ENCODE measurements at places on chromosomes 11 and 22.

- no peak for DNase-seq
These were observed 9.3 kb upstream of the TYR start for GRCh38 chr11:89168396-89168795.

GRCh38 chr11:72227316-72228228, 3.0 kb downstream of the INPPL1 start:
- DNase-seq = no peak

GRCh38 chr22:31574055-31574670, 77.8 kb downstream of the SFI1 start:
- DNase-seq = no peak

DNA sequence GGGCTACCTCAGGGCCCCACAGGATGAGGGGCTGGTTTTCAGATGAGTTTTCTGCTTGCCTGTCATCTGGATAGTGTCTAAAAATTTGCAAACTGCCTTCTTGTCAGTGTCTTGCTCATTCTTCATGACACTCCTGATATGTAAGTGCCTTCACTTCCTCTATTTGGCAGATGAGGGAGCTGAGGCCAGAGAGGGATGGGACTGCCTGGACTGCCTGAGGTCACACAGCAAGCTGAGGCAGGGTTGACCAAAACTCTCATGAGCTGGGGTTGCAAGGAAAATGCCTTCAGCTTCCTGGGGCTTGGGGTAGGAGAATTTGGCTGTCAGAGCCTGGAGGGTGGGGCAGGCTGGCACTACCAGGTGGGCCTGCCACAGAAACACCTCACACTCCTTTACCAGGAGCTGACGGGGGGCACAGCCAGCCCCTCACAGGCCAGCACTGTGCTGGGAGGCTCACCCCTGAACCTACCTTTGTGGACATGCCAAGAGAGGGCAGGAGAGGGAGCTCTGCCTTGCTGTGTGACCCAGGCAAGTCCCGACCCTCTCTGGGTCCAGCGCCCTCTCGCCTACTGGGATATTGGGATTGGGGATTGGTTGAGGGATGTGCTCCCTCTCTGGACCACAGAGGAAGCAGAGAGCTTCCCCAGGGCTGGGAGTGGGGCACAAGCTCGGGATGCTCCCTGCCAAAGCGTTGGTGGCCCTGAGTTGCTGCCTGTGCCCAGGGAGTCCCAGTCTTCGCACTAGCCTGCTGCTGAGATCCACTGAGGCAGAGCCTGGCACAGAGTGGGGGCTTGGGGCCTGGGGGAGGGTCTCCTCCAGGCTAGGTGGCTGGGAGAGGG, 1.9 kb upstream of the P2RY6 start:
- no peak for DNase-seq

- no peak for DNase-seq
These were observed 76.0 kb downstream of the FDX1 start for GRCh38 chr11:110505528-110506284.

DNA sequence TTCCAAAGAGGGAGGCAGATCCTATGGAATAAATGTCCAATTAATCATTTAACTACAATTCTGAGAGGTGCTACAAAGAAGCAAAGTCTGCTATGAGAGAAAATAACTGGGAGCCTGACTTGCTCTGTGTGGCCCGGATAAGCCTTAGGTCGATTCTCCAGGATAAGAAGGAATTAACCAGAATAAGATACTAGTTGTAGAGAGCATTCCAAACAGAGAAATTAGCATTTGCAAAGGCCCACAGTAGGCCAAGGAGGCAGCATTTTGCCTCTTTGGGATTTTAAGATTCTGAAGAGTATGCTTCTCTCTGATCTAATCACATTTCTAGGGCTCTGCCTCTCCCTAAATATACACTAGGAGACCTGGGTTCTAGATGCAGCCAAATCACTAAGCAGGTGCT, 113.7 kb downstream of the SNX19 start:
- DNase-seq = no peak

DNA sequence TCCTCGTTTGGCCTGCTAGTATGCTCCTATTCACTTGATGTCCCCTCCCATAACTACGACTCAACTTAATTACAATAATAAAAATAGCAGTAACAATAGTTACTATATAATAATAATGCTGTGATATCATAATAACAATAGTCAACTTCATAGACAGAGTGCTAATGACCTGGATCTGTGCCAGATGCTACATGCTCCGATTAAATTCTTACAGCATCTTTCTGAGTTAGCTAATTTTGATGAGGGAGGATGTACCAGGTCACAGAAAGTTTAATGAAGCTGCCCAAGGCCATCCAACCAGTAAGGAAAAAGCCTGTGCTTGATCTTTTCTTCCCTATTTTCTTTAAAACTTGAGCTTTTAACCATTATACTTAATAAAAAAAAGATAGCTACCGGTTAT, 413.4 kb upstream of the LRRC4C start:
- DNase-seq = no peak

GRCh38 chr11:14388352-14388751, 29.4 kb upstream of the RRAS2 start:
- no peak for DNase-seq

GRCh38 chr11:111733611-111734088, 32.5 kb downstream of the PPP2R1B start:
- no peak for DNase-seq

DNA sequence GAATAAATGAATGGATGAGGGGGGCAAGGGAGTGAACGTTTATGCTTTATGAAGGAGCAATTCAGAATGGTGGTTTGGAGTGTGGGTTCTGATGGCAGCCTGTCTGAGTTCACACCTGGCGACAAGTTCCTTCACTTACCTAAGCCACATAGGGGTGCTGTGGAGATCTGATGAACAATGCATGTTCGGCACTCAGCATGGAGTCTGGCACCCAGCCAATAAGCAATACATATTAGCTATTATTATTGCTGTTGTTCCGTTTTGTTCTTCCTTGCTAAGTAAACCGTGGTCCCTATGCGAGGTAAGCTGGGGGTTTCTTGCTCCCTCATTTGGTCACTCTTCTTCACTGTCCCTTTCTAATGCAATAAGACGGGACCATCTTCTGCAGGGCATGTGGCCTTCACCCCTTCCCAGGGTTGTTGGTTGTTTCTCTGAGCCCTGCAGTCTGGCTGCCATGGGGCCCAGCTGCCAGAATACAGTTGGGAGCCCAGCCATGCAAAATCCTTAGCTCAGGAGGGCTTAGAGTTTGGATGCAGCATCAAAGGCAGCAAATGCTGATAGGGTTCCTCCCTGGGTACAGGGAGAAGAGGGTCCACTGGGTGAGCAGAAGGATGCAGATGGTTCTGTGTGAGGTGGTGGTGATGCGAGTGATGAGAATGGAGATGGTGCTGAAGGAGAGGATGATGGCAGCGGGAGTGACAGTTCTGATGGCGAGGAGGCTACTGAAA, 6.4 kb upstream of the PKNOX2 start:
- no peak for DNase-seq

DNA sequence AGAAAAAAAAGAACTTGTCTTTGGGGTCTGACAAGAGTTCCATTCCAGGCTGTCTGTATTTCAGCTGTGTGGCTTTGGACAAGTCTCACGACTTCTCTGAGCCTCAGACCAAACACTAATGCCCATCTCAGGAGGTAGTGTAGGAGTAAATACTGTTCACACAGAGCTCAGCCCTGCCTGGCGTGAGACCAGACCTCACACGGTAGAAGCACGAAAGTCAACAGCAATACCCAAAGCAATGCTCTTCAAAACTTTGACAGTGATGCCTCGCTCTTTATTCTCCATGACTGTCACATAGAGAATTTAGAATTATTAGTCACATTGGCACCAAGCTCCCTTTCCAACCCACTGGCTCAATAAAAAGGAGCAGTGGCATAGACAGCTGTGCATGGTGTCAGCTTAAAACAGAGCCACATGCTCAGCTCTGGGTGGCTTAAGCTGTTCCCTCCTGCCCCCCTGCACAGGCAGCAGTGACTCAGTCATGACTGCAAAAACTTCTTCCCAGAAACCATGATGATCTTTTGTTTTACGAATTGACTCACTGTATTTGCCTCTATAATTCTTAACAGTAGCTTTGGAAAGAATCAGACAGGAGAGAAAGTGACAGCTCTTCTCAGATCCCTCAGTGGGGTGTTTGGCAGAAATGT, 74.0 kb upstream of the PHF21B start:
- DNase-seq = no peak

DNA sequence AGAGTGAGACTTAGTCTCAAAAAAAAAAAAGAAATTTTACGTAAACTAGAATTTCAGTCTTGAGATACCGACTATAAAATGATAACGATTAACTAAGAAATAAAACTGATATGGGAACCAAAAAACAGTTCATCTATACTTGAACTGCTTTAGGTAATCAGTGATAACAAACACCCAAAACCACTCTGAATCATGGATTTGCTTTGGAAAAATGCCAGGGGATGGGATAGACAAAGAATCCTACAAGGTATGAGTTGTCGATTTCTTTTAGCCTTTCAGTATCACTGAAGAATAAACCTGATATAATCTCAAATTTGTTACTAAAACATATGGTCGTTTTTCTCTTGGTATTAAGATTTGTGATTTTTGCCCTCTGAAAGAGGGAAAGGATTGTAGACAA, 13.7 kb downstream of the CSTF3 start:
- no peak for DNase-seq

GRCh38 chr11:132587716-132588115, 944.6 kb downstream of the OPCML start:
- no peak for DNase-seq

GRCh38 chr11:117934526-117935307, 5.5 kb upstream of the TMPRSS13 start:
- DNase-seq = no peak

DNA sequence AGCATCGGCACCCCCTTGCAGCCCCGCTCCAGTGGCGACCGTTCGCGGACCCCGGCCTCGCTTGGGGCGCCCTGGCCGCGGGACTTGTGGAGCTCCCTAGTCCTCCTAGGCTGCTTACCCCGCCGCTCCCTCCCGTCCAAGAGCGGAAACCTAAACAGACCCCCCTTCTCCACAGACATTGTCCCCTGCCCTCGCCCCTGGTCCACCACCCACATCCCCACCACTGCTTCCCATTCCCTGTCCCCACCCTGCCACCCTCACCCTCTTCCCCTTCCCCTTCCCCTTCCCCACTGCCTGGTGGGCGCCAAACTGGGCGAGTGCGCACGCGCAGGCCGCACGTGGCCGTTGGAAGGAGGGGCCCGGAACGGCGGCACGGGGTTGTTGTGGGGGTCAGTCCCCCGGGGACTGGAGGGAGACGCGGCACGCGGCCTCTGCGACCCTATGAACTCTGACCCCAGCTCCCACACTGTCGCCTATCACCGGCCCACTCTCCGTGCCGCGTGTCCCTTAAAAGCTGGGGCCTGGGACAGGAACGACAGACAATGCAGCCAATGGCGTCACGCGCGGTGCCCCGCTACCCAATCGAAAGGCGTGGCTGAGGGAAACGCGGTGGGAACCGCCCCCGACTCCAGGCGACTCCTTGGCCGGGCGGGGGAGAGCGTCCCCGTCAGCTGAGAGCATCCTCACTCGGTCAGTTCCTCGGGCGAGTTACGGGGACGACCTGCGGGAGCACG, at the start of gene SNX32:
SNX32 (plus strand) TSS at position 667 of the 734 bp plus-strand sequence. CDS start 103 bp downstream, outside the sequence.
- DNase-seq = no peak

GRCh38 chr11:122744357-122744756, 88.8 kb downstream of the UBASH3B start:
- no peak for DNase-seq

- no peak for DNase-seq
These were observed 19.6 kb downstream of the SBF1 start for GRCh38 chr22:50455201-50455600.

- no peak for DNase-seq
These were observed 117.8 kb upstream of the C11orf87 start for GRCh38 chr11:109304159-109304558.

DNA sequence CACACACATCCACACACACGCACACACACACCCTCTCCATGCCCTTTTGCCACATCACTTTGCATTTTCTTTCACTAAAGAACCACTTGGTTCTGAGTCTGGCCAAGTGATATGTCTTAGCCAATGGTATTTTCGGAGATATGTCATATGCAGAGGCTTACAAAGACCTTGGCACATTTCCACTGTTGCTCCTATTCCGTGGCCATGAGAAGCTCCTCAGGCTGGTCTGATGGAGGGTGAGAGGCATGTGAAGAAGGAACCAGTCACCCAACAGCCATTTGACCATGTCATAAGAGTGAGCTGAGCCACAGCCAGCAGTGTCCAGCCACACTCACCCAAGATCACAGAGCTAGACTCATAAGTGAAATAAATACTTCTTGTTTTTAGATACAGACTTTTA, 212.6 kb upstream of the NAV2 start:
- no peak for DNase-seq

DNA sequence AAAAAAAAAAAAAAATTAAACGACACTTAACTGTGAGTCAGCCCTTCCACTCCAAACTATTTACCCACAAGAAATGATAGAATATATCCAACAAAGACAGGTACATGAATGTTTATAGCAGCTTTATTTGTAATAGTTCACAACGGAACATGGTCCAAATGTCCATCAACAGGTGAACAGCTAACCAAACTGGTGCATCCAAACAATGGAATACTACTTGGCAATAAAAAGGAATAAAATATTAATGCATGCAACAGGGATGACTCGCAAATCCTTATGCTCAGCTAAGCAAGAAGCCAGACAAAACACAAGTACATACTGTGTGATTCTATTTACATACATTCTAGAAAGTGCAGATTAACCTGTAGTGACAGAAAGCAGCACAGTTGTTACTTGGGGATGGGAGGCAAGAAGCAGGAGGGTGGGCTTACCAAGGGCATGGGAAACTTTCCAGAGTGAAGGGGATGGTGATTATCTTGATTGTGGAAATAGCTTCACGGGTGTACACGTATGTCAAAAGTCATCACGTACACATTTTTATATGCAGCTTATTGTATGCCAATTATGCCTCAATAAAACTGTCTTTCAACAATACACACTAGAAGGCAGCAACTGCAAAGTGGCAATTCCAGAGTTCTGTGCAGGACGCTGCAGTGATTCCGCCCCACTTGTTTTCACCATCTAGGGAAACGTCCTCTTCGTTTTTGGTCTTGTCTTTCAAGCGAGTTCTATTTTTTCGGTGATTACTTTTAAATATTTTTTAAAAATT, 6.7 kb upstream of the SF1 start:
- no peak for DNase-seq

DNA sequence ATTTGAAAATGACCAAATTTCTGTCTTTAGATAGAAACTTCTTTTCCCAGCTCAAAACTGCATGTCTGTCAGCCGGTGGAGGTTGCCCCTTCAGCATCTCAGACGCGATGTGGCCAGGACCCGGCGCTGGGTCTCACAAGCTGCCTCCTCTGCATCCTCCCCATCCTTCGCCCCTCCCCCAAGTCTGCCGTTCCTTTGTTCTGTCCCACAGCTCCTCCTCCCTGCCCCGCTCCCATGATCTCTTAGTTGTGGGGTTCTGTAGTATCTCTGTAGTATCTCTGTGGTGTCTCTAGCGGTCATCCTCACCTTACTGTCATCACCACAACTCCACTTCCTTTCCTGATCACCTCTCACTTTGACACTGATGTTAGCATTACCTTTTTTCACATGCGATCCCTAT, 49.9 kb downstream of the TRAF6 start:
- DNase-seq = no peak

GRCh38 chr11:17221968-17222367, 14.2 kb upstream of the PIK3C2A start:
- DNase-seq = no peak

Data from NCI-H460 (cell line).